Epithelial cell of prostate (primary cell): ENCODE measurements at places on chromosomes 12 and 14.

GRCh38 chr12:83113945-83114344, 427.2 kb downstream of the TMTC2 start:
- no peak for DNase-seq

- DNase-seq = no peak
Measured at GRCh38 chr12:73424484-73424883, 1113.2 kb upstream of the ATXN7L3B start.

DNA sequence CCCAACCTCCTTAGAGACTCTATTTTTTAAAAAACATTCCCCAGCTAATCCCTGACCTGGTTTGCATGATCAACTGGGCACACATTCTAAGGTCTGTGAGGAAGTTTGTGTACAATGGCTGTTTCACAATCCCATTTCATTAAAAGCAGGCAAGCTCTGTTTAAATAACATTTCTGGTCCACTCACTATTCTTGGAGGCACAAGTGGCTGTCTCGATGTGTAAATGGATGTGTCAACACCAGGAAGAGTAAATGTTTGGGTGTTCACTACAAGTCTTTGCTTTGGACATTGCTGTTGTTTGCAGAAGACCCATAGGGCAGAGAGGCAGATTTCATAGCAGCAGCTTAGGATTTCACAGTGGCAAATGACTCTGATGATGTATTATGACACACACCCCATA, 98.3 kb downstream of the PDZRN4 start:
- DNase-seq = no peak

DNA sequence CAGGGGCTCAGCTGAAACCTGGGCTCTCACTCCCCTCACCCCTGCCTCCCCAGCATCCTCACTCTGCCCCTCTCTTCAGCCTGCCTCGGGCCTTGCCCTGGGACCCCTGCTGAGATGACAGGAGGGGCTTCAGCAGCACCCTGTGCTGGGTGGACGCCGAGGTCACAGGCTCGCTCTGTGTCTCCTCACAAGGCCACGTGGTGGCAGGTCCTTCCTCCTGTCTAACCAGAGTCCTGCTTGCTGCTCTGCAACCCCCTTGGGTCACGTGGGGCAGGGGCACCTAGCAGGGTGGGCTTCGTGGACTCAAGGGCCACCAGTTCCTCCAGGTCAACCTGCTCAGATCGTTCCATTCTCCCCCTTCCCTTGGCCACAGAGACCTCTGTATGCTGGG, 90.4 kb downstream of the TMEM121 start:
- no peak for DNase-seq

DNA sequence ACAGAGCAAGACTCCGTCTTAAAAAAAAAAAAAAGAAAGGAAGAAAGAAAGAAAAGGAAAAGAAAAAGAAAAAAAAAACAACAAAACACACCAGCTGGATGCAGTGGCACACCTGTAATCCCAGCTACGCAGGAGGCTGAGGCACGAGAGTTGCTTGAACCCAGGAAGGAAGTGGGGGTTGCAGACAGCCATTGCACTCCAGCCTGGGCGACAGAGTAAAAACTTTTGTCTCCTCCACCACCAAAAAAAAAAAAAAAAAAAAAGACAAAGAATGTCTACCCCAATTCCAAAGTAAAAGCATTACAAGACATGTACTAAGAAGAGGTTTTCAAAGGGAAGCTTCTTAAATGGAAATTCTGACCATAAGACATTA, 53.4 kb downstream of the HNRNPC start:
- no peak for DNase-seq

DNA sequence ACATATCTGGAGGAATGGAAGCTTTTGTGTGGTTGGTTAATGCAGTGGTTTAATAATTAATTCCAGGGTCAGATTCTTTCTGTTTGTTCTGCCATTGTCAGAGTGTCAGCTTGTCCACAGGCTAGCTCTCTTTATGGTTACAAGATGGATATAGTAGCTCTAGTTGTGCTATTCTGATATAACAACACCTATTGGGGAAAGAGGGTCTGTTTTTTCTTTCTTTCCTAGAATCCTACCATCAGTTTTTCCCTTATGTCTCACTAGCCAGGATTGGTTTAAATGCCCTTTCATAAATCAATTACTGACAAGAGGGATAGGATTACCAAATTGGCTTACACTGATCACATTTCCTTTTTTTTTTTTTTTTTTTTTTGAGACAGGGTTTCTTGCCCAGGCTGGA, 27.8 kb downstream of the CNOT2 start:
- no peak for DNase-seq

DNA sequence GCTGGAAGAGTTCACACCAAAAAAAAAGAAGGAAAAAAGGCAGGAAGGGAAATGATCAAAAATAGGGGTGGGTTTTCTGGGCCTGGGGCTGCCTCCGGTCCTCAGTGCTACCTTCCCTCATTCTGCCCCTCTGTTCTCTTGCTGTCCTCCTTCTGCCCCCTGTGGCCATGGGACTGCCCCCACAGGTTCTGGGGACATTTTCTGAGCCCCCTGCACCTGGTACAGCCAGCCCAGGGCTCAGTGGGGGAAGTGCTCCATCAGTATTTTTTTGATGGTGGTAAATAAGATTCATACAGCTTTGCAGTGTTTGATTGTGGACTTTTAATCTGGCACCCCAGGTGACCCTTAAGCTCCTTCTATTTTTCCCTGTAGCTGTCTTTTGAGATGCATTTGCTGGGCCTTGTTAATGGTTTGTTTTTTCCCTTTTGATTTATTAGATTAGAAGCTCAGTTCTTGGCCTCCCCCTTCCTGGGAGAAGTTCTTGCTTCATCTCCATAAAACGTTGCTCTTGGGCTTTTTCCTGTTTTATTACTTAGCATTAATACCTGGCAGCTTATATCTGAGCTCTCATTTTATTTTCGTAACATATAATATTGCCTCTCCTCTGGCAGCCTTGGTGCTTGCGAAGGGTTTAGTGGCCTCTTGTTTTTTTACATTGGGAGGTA, 43.1 kb downstream of the CHST11 start:
- DNase-seq = no peak

GRCh38 chr14:85471744-85472143, 58.2 kb upstream of the FLRT2 start:
- DNase-seq = peak; percentile 39
